ENCODE measurements at places on chromosomes 4 and X. TPM values are rescaled to one million over a fixed set of nuclear protein-coding genes. Genes with fewer than 3 reads are reported as not detected.

The KCTD8 gene
- 0.62 TPM for total RNA-seq

The TCEAL6 gene
- total RNA-seq = not detected

The SHOX gene
- total RNA-seq = not detected

The PAGE2 gene
- total RNA-seq = not detected

The UGT2B17 gene
- total RNA-seq = not detected

The CHIC2 gene
- total RNA-seq = 33.1 TPM

The AMOT gene
- 31.2 TPM for total RNA-seq

Data from endothelial cell (in vitro differentiated cells).